T-helper 1 cell (primary cell): ENCODE measurements at places on chromosomes 2 and 18.

- no peak for DNase-seq
These were observed 50.8 kb upstream of the ACSL3 start for GRCh38 chr2:222810044-222810443.

GRCh38 chr2:9497017-9497416 lies 22.7 kb downstream of the IAH1 start:
- peak; percentile 20 for DNase-seq

DNA sequence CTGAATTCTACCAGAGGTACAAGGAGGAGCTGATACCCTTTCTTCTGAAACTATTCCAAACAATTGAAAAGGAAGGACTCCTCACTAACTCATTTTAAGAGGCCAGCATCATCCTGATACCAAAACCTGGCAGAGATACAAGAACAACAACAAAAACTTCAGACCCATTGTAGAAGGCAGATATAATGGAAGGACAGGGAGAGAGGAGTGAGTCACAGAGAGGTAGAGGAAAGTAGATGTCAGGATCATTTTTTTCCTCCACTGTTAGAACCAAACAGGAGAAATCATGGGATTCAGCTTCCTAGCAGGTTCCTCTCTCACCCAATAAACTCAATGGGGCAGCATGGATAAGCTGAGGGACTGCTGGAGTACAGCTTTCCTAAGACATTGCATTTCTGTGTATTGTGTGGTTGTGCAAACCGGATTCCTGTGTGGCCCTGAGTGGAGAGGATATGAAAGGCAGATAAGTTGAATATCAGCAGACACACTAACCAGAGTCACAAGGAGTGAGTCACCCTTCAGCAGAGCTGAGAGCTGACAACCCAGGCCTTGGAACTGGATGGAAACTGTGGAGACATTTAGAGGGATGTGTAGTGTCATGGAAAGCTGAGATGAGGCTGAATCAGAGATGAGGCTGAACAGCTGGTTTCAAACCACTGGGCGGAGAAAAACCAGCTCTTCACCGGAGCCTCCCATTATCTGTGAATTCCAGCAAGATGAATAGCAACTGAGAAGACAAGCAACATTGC lies 60.9 kb upstream of the MMADHC start:
- no peak for DNase-seq

DNA sequence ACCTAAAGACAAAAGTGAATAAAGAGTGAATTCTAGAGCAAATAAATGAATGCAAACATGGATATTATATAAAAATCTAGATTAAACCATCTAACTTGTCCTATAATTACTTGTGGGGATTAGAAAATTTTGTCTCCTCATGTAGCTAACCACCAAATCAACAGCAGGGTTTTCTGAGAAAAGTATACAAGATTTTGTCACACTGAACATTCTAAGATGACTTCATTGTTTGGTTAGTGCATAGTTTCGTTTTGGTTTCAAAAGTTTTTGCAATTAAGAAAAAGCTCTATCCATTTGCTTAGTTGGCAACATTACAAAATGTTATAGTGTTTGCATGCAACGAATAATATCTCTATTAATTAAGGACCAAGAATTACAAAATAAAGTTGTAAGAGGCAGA lies 125.0 kb downstream of the LRP2 start:
- no peak for DNase-seq

DNA sequence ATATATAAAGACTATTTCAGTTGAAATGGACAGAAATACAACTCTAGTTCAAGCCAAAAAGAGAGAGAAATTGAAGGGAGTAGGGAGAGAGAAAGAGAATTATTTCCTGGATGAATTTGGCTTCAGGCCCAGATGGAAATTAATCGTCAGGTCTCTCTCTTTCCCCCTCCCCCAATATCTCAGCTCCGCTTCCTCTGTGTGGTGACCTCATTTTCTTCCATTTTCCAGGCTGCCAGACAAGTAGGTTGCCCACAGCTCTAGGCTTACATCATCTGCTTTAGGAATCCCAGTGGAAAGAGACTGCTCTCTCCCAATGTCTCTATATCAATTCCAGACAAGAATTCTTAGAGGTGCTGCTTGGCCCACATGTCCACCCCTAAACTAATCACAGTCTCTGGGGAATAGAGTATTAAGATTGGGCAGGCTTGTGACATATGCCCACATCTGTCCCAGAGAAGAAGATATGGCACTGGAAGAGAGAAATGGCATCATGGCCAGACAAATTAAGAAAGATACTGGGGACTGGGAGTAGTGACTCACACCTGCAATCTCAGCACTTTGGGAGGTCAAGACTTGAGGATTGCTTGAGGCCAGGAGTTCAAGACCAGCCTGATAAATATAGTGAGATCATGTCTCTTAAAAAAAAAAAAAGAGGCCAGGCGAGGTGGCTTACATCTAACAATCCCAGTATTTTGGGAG lies 37.2 kb upstream of the CFAP36 start:
- no peak for DNase-seq

GRCh38 chr2:218623366-218623705 lies 15.6 kb downstream of the PLCD4 start:
- no peak for DNase-seq

DNA sequence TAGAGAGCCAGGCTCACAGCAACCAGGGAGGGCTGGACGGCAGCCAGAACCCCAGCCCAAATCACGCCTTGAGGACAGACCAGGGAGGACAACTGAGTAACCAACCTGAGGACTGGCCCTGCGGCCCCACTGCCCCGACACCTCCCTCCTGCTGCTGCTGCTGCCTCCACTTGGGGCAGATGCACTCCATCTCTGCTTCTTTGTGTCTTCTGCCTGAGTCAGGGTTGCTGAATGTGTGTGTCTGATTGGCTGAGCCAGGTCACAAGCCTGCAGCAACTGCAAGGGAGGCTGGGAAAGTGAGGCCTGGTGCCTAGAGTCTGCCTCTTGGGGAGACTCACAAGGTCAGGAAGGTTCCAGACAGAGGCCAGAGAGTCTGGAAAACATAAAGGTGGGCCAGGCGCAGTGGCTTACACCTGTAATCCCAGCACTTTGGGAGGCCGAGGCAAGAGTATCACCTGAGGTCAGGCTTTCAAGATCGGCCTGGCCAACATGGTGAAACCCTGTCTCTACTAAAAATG lies 83.4 kb downstream of the ZFP36L2 start:
- no peak for DNase-seq
